ENCODE measurements at places on chromosomes 13 and 19.
A peak's percentile ranks its signal among the peaks of the same experiment; 100 is the strongest.

- DNase-seq: peak; percentile 81
Observed at GRCh38 chr19:55640577-55641425, at the start of gene ZNF580. Gene ZNF580 (plus strand): TSS chr19:55641002. CDS start chr19:55642509, 1,507 bp downstream.

DNA sequence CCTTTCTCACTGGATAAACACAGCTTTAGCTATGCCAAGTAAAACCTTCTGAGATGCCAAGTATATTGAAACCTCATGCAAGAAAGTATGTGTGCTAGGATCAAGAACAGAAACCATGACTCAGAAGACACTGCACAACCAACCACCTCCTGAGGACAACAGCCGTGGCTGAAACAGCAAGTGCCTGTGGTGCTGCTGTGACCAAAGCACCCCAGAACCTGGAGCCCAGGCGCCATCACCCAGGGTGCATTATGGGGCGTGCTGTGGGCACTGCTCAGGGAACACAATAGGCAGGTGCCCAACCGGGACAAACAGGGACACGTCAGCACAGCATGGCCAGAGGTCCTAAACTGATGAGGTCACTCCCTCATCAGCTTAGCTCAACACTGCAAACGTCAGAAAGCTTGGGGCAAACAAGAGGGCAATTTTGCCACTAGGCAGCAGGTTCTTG is 101.3 kb upstream of the SLC15A1 start:
- DNase-seq: no peak

GRCh38 chr13:85373322-85373721 is 425.9 kb downstream of the SLITRK6 start:
- no peak for DNase-seq

- DNase-seq: no peak
Observed at GRCh38 chr13:95039415-95039814, 261.8 kb downstream of the ABCC4 start.

DNA sequence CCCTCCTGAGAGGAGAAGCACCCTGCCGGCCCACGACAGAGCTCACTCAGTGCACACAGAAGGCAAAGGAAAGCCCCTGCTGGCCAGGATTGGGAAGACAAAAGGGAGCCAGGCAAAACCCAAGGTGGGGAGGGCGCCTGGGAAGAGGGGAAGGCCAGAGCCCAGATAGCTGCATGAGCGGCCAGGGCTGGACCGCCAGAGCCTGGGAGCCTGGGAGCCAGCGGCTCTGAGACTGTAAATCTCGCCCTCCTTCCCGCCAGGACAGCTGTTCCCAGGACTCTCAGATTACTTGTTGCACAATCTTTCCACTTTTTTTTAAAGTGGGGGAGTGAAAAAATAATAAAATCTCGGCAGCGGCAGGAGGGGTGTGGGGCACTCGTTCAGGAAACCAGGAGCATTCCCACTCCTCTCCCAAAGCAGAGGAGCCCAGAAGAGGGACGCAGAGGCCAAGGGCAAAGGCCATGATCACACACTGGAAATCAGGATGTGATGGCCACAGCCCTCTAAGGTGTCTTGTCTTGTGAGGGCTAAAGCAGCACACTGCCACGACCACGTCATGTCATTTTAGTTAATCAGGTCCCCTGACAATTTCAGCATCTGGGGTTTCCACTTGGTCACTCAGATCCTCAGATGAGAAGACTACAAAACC is 19.6 kb upstream of the EPHX3 start:
- DNase-seq: no peak

DNA sequence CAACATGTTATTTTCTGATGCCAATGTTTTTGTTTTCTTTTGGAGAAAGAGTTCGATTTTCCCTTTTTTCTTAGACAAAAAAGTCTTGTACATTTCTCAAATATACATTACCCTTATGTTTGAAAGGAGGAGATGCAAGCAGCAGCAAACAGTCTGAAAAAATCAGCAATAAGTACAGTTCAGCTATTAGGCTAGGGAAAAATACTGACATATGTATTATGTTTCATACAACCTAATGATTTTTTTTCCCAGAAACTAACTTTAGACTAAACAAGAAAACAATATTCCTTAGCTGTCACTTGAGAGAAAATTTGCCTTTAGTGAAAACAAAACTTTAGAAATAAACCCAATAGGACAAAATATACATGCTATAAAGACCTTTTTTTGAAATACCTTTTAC is 1223.5 kb downstream of the SLITRK1 start:
- no peak for DNase-seq

- no peak for DNase-seq
Observed at GRCh38 chr19:17037184-17037583, 10.6 kb upstream of the CPAMD8 start.

All from erythroblast (primary cell).